ENCODE measurements at places on chromosomes 12 and 14. TPM values are rescaled to one million over a fixed set of nuclear protein-coding genes. Genes with fewer than 3 reads are reported as not detected.

RNASE4 gene
- 42.5 TPM for total RNA-seq

ATP23 gene
- 6.2 TPM for total RNA-seq

C12orf54 gene
- total RNA-seq: not detected

CCND2 gene
- total RNA-seq: 94.2 TPM

- DNase-seq: no peak
Measured at GRCh38 chr12:68381476-68382219, 49.5 kb upstream of the MDM1 start.

DNA sequence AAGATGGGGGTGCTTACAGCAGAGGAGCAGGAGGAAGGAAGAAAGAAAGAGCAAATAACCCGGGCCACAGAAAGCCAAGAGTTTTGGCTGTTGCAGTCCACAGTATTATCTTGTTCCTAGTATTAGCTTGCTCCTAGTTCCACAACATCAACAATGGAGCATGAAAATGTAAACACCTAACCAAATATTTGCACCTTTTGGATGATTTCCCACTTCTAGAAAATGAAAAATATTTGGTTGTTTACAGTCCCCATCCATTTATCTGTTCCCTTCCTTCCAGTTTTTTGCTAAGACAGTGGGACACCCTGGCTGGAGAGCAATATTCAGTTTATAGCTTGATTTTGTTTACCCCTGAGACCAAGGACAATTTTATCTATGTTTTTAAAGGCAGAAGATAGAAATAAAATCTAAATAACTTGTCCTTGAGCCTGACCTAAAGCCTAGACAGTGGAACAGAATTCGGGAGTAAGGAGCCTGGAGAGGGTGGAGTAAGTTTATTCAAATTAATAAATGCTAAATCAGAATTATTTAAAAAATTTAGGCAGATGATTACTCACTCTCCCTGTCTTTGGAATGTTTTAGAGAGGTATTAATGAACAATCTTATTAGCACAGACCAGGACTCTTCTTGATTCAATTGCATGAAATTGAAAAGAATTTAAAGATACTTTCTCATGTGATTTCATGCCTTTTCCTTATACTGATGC is 51.6 kb downstream of the RESF1 start:
- no peak for DNase-seq

GRCh38 chr14:29757711-29758233 is 169.9 kb downstream of the PRKD1 start:
- no peak for DNase-seq

DNA sequence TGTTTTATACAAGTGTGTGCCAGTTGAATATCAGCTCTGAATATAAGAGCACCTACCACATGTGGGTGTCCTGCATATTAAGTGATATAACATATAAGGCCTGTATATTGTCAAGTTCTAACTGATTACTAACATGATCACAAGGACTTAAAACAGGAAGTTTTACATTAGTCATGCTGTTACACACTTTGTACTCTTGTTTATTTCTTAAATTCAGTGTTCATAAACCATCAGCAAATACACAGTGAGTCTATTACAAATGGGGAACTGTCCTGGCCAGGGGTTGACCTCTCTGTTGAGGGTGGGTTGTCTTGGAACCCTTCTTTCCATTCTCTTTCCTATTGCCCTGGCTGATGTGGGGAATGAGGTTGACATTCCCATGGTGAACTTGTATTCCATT is 19.1 kb downstream of the HELB start:
- no peak for DNase-seq

DNA sequence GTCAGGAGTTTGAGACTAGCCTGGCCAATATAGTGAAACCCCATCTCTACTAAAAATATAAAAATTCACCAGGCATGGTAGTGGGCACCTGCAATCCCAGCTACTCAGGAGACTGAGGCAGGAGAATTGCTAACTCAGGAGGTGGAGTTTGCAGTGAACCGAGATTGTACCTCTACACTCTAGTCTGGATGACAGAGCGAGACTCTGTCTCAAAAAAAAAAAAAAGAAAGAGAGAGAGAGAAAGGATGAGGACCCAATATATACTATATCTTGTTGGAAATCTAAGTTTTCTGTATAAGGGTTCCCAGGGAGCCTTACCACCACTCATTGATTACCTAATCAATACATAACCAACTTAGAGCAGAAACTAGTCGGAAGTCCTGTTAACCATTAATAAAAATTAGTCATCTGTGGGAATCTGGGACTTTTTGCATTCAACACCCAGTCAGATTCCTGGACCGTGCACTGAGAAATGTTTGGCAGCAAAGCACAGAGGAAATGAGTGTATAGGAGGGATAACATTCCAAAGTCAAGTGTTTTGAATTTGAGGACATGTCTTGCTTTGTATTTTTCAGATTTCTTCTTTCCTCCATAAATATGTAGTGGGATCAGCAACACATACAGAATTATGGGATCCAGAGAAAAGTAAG is 44.8 kb upstream of the NR2C1 start:
- no peak for DNase-seq

- no peak for DNase-seq
Measured at GRCh38 chr12:15193946-15194345, 27.3 kb downstream of the RERG start.

- no peak for DNase-seq
Measured at GRCh38 chr12:52618866-52619265, 507 bp upstream of the KRT73 start.

Data from upper lobe of right lung (tissue), 1 donor.